ENCODE measurements at places on chromosomes 3 and 15.

DNA sequence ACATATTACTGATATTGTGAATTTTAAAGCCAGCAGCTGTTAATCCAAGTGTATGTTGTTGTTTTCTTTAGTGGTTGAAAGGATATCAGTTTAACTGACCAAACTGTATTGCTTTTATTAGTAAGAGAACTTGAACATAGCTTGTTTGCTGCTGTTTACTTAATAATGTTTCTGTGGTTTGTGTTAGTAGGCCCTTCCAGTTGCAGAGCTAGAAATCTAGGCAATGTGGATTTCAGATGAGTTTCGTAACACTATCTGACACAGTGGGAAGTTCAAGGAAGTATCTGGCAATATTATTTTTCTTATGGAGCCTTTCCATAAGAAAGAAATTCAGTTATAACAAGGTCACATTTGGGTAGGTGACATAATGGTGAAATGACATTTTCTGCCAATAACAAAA lies 18.5 kb downstream of the ZNF609 start:
- no peak for DNase-seq

GRCh38 chr3:183896184-183896583 lies 11.5 kb upstream of the PARL start:
- no peak for DNase-seq

- DNase-seq: no peak
These were observed 17.1 kb downstream of the RBMS3 start for GRCh38 chr3:29297998-29298397.

GRCh38 chr3:58900386-58900785 lies 149.4 kb downstream of the CFAP20DC start:
- DNase-seq: no peak

DNA sequence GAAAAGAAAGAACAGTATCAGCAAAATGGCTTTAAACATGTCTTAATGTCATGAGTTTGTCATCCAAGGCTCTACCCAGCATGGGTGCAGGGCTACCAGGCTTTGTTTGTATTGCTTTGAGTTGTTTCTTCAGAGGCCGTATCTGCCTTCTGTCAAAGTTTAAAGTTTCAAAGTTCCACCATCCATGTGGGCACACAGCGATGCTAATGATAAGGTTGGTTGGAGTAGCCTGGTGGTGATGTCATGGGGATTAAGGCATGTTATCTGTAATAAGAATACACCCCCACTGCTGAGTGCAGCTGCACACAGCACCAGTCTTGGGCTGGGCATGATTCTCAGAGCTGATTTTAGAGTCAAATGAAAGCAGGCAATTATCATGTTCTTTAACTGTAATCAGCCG lies 72.0 kb upstream of the LRTM1 start:
- DNase-seq: no peak

- DNase-seq: no peak
These were observed 182.9 kb upstream of the RORA start for GRCh38 chr15:61411902-61412510.

DNA sequence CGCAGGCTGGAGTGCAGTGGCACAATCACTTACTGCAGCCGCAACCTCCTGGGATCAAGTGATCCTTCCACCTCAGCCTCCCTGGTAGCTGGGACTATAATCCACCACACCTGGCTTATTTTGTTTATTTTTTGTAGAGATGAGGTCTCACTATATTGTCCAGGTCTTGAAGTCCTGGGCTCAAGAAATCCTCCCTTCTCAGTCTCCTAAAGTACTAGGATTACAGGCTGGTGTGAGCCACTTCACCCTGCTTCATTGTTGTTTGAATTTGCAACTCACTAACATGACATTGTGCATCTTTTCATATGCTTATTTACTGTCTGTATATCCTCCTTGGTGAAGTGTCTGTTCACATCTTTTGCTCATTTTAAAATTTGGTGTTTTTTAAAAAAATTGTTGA lies 10.1 kb downstream of the PARP15 start:
- DNase-seq: no peak
